Hepatocyte (in vitro differentiated cells): ENCODE measurements at places on chromosomes 1 and 21.

GRCh38 chr21:45979651-45980050, 1.9 kb upstream of the COL6A1 start:
- no peak for DNase-seq

- no peak for DNase-seq
Measured at GRCh38 chr1:216314379-216315095, 108.7 kb downstream of the USH2A start.

DNA sequence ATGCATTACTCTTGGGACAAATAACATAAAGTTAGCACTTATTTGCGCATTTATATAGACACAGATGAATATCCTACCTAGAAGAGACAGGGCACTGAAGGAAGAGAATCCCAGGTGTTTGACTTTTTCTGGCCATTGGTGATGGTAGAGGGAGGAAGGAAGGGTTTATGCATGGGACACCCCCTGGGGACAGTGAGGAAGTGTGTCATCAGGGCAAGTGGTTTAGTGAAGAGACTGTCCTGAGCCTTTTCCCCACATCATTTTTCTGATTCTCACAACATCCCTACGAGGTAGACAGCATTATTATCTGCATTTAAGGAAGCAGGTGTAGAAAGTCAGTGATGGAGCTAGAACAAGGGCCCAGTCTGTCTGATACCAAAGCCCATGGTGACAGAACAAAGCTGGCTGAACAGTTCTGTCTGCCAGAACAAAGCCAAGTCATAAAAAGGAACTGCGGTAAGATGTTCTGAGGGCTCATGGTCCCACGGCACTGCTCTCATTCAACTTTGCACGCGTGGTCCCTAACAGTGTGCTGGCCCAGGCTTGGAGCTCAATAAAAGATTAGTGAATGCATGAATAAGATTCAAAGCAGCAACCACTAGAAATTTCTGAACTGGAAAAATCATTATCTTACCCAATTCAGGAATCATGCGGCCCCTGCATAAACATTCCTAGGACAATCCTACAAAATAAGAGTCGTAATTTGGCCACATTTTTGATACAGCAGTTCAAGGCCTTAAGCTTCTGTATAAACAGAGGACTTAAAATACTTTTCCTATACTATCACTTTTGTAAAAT, 12.2 kb upstream of the CDC42BPA start:
- DNase-seq = no peak

- DNase-seq = no peak
Measured at GRCh38 chr1:53325326-53326087, 2.4 kb downstream of the LRP8 start.

DNA sequence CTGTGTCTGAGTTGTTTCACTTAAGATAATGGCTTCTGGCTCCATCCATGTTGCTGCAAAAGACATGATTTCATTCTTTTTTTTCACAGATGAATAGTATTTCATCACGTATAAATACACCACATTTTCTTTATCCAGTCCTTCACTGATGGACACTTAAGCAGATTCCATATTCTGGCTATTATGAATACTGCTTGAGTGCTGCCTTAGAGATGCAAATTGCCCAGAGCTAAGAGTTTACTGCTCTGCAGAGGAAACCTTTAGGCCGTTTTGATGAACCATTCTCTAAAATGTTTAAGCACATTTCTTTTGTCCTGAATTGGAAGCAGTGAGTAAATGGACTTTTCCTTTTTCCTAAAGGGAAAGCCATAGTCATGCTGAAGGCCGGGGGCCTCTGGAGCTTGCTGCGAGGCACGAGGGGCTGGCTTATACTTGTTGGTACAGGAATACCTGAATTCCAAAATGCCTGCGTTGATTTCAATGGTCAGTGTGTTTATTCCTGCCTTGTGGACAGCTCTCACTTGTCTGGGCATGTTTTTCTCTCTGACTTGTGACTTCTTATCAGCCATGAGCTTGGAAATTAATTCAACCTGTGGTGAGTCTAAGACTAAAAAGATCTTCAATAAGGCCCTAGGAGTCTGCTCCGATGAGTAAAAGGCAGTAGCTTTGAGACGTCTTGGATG, 201.0 kb upstream of the MAP1LC3C start:
- no peak for DNase-seq

DNA sequence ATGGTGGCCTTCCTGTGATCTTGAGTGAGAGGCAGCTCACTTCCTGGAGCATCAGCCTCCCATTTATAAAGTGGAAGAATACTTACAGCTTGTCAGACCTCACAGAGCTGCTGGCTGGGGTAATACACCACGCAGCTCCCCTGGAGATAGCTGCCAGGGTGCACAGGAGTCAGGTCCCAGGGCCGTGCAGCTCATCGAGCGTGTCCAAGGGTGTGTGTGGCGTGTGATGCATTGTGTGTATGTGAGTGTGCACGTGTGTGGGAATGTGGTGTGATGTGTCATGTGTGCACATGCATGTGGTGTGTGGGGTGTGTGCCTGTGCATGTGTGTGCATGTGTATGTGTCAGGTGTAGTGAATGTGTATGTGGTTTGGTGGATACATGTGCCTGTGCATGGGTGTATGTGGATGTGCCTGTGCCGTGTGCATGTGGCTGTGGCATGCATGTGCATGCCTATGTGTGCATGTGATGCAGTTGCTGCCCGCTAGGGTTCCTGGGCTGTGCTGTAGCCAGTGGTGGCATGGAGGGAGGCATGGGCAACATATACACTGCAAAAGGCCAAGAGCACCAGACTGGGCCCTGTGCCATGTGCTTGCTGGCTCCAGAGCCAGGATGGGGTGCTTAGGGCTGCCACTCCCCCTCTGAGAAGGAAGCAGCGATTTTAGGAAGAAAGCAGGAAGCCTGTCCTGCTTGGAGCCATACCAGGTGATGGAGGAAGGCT, 24.6 kb downstream of the WNT3A start:
- DNase-seq = no peak

DNA sequence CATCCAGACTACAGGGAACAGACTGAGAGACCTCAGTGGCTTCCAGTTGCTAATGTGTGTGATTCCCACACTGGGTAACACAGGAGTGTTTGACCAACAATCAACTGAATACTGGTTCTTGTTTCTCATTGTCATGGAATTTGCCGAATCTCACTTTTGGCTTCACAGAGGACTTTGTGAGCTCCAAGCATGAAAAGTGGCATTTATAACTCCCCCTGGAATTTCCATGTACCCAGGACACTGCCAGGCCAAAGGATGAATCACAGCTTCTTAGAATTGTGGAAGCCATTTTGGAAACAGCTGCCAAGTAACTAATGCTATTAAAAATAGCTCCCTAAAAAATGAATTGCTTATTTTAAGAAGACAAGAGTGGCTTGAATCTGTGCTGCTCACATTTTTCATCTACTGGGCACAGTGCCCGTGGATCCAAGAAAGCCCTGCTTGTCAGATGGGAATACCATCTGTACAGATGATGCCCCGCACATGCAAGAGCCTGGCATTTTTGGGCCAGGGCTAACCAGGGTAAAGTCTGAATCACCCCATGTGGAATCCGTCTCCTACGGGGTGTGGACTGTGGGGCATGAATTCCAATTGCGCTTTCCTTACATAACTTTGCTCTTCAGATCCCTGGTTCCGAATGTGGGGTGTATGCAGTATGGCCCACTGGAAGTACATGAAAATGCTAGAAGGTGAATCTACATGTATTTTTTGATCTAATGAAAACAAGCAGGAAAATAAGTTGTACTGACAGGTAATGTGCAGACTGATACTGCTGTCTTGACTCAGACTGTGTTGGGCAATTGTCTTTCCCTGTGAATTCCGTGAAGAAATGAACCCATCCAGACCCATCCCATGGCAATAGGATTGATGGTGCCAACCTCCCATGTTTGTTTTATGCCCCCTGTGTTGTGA, 487.3 kb downstream of the SIPA1L2 start:
- DNase-seq = no peak
